ENCODE measurements at places on chromosomes 3 and 15.

GRCh38 chr3:65814845-65815578 lies 223.7 kb downstream of the MAGI1 start:
- DNase-seq = no peak

- DNase-seq = no peak
Observed at GRCh38 chr15:53807501-53807900, 48.0 kb upstream of the WDR72 start.

- no peak for DNase-seq
Observed at GRCh38 chr15:69075440-69075839, 60.9 kb downstream of the NOX5 start.

GRCh38 chr3:17626395-17626794 lies 116.0 kb downstream of the TBC1D5 start:
- no peak for DNase-seq

- DNase-seq = no peak
Observed at GRCh38 chr3:130834476-130834875, 59.4 kb upstream of the ATP2C1 start.

DNA sequence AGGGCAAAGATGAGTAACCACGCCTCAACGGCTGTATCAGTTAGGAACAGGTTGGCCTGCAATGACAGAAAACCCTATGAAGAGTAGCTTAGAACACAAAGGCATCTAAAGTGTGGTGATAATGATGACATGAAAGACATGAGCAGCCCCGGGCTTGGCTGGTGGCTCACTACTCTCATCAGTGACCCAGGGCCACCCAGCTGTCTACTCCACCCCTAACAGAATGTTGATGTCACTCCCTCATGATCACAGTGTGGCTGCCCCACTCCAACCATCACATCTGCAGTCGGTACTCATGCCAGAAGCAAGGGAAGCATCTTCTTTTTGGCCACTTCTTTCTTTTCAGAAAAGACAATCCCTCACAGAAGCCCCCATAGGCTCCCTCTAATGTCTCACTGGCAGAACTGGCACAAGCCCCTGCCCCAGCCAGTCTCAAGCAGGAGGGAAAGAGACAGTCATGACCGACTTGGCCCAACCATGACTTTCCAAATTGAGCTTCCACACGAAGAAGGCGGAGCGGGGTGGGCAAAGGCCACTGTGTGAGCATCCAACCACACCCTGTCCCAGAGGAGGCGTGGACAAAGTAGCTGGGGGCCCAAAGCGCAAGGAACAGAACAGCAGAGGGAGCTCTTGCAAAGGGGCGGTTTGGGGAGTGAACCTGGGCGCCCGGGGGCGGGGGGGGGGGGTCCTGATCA lies 72.0 kb upstream of the IQSEC1 start:
- DNase-seq = no peak
